ENCODE measurements at places on chromosomes 16 and 17.

GRCh38 chr17:65121368-65121767, 15.8 kb upstream of the RGS9 start:
- DNase-seq, result no peak

GRCh38 chr16:4624827-4625559, 367 bp downstream of the MGRN1 start:
- DNase-seq, result peak; percentile 92

GRCh38 chr17:60461584-60461983, 39.3 kb downstream of the CHCT1 start:
- no peak for DNase-seq

DNA sequence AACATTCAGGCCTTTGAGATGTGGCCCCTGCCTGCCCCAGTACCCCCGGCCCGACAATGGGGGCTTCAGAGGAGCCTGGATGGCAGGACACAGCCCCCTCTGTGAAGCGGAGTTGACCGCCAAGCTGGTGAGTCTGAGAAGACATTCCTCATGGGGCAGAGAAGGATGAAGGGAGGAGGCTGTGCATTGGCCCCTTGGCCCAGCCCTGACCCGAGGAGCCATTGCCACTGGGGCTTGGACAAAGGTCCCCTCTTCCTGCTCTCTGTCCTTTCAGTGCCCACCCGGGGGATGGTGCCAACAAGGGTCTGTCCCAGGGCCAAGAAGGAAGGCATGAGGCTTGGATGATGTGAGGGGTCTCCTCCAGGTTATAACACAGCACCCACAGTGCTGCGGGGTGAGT, 30.9 kb upstream of the PHB1 start:
- DNase-seq, result no peak

GRCh38 chr17:73058022-73058421, 34.5 kb downstream of the SLC39A11 start:
- no peak for DNase-seq

- DNase-seq, result no peak
These were observed 26.6 kb upstream of the KCNG4 start for GRCh38 chr16:84266451-84266850.

- DNase-seq, result no peak
These were observed 47.1 kb upstream of the YPEL2 start for GRCh38 chr17:59284317-59284716.

GRCh38 chr16:49969091-49970030, 55.7 kb upstream of the CNEP1R1 start:
- DNase-seq, result no peak

- no peak for DNase-seq
These were observed 3.4 kb upstream of the ENGASE start for GRCh38 chr17:79071161-79071740.

DNA sequence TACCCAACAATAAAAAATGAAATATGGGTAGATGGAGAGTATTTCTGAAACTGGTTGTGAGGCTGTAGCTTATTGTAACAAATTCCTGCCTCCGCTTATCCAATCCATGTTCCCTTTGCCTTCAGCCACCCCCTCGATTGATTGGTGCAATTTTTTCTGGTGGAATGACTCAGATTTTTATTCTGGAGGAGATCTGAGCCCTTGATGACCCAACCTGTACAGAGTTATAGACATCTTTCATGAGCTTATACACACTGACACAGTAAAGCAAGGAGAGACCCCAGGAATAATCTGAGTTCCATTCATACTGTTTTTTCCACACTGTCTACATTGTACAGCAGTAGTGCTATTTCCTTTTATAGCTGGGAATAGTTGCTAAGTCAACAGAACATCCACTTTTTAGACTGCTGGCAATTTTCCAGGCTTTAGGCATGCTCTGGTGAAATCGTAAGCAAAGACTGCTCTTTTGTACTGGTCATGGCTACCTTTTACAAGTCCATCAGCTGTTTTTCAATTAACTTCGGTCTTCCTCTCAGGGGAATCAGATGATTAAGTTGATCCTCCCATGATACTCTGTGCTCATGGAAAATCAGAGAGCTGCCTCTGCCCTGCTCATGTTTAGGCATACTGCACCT, 30.1 kb downstream of the CCL4 start:
- no peak for DNase-seq

DNA sequence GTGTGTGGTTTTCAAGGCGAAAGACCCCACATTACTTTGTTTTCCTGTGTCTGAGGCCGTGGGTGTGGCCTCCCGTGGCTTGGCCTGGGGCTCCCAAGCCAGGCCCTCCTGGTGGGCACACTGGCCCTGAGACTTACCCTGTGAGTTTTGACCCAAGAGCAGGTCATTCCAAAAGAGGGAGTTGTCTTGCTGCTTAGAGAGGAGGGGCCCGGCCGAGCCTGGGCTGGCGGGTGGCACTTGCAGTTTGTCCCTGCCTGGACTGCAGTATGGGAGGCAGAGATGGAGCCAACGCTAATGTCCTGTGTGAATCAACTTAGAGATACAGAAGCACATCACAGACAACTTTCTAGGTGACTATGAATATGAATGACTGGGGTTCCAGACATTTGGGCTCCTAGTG, 22.7 kb downstream of the PLEKHG4 start:
- DNase-seq, result no peak

- no peak for DNase-seq
These were observed 1.2 kb downstream of the SNTB2 start for GRCh38 chr16:69188236-69188549.

DNA sequence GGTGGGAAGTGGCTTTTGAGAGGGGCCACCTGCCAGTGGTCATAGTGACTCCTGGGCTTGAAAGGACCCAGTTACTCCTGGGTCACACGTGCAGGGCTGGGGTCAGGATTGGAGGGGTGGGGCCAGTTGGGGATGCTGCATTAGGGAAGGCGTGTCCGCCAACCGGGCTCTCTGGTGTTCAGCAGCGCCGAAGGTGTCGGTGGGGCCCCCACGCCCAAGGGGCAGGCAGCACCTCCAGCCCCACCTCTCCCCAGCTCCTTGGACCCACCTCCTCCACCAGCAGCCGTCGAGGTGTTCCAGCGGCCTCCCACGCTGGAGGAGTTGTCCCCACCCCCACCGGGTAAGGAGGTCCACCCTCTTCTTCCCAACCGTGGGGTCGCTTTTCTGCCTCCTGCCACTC, 9.5 kb downstream of the ABI3 start:
- no peak for DNase-seq

DNA sequence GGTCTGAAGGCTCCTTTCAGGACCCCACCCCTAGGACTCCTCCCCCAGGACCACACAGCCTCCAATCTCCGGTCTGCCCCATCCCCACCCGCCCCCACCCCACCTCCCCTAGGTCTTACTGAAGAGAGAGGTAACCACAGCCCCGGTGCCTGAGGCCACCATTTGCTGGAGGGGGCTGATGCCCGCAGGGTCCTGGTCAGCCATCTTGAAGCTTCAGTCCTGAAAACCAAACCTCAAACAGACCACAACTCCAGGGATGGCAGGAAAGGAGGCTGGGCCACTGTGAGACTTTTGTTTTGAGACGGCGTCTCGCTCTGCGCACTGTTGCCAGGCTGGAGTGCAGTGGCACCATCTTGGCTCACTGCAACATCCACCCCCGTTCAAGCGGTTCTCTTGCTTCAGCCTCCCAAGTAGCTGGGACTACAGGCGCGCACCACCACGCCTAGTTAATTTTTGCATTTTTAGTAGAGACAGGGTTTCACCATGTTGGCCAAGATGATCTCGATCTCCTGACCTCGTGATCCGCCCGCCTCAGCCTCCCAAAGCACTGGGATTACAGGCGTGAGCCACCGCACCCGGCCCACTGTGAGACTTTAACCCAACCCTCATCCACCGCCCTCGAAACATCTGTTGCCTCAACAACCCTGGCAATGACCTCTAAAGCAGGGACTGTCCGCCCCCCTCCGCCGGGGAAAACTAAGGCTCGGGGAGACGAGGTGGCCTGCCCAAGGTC, 1.1 kb downstream of the SLC25A39 start:
- no peak for DNase-seq

- no peak for DNase-seq
These were observed 2.5 kb upstream of the HP start for GRCh38 chr16:72051818-72052217.

DNA sequence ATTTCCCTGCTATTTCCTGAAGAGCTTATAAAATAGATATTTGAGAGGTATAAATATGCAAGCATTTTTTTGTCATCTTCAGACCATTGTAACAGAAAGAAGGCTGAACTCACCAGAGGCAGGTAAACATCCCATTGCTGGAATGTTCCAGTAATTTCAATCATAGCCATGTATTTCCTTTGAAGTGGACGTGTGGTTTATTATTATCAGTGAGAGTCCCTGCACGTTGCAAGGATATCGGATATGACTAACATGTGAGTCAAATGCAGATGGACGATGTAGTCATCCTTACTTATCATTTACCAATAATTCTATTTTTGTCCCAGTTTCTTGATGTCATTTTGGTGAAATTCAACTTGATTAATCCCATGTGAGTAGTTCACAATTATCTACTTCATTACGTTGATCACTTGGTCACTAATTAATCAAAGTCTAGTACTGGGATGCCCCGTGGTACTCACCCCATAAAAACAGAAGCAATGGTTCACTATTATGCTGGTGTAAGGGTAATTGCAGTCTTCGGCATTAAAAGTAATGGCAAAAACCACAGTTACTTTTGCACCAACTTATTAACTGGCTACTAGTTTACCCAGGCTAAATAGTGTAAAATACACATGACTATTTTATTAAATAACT, 89.5 kb downstream of the VAT1L start:
- no peak for DNase-seq

GRCh38 chr16:72845322-72846020, 202.5 kb downstream of the ZFHX3 start:
- no peak for DNase-seq
